Spleen (tissue), 13 donors: ENCODE measurements at places on chromosomes 16 and 17. TPM values are rescaled to one million over a fixed set of nuclear protein-coding genes. Genes with fewer than 3 reads are reported as not detected.

The NETO2 gene
- polyA plus RNA-seq: 12.2 TPM

The TTYH2 gene
- 2.7 TPM for polyA plus RNA-seq

The RAB37 gene
- 16.6 TPM for polyA plus RNA-seq

The CTDNEP1 gene
- polyA plus RNA-seq: 104 TPM

The HAP1 gene
- 0.58 TPM for polyA plus RNA-seq

The LITAFD gene
- not detected for polyA plus RNA-seq

The HS3ST4 gene
- polyA plus RNA-seq: 0.61 TPM

The FZD2 gene
- 3.8 TPM for polyA plus RNA-seq

The HSDL1 gene
- polyA plus RNA-seq: 14.0 TPM

The HOXB8 gene
- not detected for polyA plus RNA-seq

The SGCA gene
- 5.7 TPM for polyA plus RNA-seq

The SMTNL2 gene
- 0.36 TPM for polyA plus RNA-seq

The P2RX1 gene
- 22.0 TPM for polyA plus RNA-seq

The C16orf89 gene
- 5.7 TPM for polyA plus RNA-seq

The MAPT gene
- 0.32 TPM for polyA plus RNA-seq

The ZG16B gene
- 1.6 TPM for polyA plus RNA-seq

The RFWD3 gene
- polyA plus RNA-seq: 10.4 TPM

The SYCE1L gene
- polyA plus RNA-seq: 9.6 TPM

The RAP1GAP2 gene
- polyA plus RNA-seq: 1.5 TPM
